ENCODE measurements at places on chromosomes 5 and 9.

GRCh38 chr5:69261034-69261433 lies 26.3 kb downstream of the CDK7 start:
- DNase-seq: no peak

DNA sequence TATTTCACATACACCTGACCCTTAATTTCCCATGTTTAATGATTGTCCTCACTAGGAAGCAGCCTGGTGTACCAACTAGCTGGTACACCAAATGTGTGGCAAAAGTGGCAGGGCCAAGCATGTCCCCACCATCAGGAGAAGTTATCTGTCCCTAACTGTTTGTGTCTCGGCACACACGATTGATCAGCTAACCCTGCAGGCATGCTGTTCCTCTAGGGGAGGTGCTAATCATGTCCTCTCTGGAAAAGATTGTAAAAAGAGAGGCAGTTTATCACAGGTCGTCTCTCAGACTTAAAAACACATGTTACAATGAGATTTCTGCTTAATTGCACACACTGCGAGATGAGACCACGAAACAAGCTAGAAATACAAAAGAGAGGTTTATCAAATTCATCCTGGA lies 342.7 kb downstream of the DIRAS2 start:
- DNase-seq: no peak

DNA sequence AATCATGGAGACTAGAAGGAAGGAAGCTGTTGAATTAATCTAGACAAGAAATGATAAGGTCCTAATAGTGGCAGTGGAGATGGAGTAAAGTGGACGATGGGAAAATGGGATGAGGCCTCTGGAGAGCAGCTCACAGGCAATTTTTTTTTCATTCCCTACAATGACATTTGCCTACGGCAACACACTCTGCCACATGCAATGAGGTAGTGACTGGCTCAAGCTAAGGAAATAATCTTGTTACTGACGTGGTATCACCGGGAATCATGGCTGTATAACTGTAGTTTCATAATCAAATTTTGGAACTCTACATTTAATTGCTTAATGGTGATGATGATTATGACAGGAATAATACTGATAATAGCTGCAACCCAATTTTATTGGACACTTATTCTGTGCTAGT lies 12.1 kb upstream of the MOB3B start:
- DNase-seq: no peak

DNA sequence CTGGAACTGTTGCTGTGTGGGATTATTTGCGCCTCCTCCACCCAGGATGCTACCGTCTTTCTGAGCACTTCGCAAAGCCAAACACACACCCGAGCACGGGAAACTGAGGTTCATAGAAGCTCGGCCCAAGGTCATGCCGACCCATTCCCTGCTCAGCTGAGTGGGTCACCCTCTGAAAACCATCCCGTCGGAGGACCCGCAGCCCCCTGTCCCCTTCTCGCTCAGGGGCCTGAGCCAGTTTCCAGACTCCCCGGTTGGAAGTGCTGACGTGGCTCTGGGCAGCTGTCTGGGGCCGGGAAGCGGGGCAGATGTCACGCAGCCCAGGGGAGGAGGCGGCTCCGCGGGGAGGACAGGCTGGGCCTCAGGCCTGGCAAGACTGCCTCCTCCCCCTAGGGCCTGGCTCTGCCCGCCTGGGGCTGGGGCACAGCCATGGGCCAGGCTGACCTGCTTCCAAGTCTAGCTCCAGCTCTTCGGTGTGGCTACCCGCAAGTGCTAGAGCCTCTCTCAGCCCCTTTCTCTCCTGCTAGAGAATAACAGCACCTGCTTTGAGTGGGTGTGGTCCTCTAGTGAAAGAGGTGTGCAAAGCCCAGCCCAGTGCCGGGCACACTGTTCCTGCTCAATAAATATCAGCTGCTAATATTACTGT lies 9.9 kb upstream of the CXXC5 start:
- peak; percentile 92 for DNase-seq

- peak; percentile 9 for DNase-seq
Observed at GRCh38 chr9:114031037-114031630, 47.0 kb downstream of the AMBP start.

DNA sequence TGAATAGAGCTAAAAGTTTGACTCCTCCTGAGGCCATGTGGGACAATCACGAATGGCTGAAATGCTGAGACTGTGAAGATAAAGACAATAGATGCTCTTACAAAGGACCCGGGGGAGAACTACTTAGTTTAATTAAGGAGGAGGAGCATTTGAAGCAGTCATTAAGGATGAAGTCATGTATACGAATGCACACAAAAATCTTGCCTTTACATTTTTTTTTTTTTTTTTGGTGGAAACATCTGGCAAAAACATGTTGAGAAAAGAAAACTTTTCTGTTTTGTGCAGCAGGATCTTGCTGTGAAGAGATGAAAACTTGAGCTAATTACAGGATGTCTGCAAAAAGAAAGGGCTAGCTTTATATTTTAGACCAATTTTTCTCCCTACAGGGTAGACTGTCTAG lies 42.3 kb upstream of the NR3C1 start:
- DNase-seq: no peak

- peak; percentile 66 for DNase-seq
Observed at GRCh38 chr9:14433351-14434157, 119.6 kb upstream of the NFIB start.

DNA sequence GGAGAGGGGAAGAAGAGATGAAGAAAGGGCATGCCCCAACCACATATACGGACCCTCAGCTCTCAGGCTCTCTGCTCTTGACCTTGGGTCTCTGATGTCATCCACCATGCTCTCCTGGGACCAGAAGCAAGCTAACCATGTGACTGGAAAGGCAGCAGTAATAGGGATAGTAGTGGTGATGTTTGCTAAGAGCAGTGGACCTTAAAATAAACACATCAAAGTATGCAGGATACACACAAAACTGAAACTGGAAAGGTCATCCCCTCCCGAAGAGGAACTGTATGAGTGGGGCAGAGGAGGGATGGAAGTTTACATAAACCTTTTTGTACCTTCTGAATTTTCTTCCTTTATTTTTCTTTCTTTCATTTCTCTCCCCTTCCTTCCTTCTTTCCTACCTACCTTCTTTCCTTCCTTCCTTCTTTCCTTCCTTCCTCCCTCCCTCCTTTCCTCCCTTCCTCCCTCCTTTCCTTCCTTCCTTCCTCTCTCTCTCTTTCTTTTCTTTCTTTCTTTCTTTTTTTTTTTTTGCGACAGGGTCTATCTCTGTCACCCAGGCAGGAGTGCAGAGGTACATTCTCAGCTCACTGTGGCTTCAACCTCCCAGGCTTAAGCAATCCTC lies 8.1 kb upstream of the PTPN3 start:
- DNase-seq: no peak

GRCh38 chr9:88106492-88106891 lies 31.8 kb downstream of the SPATA31C2 start:
- DNase-seq: peak; percentile 43

DNA sequence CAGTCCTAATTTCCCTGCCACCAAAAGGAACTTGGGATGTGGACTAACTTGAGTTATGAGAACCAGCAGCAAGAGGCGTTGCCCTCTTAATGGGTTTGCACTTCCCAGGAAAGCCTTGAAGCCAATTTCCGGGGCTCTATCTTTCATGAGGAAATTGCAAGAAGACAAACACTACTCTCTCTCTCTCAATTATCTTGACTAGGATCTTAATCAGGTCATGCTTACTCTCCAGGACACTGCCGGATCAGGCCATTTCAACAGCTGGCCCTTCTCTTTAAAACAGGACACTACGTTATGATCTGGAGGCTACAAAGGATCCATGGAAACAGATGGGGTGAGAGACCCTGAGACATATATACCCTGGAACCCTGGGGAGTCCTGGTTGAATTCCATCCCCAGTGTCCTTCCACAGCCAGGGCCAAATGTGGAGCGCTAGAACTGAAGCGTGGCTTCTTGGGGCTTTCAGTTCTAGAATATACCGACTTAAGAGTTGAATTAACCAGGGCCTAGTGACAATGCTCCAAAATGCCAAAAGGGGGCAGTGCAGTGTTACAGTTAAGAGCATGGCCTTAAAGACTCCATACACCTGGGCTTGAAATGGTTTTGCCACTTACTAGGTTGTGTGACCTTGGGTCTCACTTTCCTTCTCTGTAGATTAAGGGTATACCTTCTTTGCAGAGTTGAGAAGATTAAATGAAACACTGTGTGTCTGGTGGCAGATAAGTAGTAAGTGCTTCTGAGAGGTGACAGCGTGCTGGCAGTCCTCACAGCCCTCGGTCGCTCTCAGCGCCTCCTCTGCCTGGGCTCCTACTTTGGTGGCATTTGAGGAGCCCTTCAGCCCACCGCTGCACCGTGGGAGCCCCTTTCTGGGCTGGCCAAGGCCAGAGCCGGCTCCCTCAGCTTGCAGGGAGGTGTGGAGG lies 21.1 kb downstream of the FAM219A start:
- peak; percentile 50 for DNase-seq

DNA sequence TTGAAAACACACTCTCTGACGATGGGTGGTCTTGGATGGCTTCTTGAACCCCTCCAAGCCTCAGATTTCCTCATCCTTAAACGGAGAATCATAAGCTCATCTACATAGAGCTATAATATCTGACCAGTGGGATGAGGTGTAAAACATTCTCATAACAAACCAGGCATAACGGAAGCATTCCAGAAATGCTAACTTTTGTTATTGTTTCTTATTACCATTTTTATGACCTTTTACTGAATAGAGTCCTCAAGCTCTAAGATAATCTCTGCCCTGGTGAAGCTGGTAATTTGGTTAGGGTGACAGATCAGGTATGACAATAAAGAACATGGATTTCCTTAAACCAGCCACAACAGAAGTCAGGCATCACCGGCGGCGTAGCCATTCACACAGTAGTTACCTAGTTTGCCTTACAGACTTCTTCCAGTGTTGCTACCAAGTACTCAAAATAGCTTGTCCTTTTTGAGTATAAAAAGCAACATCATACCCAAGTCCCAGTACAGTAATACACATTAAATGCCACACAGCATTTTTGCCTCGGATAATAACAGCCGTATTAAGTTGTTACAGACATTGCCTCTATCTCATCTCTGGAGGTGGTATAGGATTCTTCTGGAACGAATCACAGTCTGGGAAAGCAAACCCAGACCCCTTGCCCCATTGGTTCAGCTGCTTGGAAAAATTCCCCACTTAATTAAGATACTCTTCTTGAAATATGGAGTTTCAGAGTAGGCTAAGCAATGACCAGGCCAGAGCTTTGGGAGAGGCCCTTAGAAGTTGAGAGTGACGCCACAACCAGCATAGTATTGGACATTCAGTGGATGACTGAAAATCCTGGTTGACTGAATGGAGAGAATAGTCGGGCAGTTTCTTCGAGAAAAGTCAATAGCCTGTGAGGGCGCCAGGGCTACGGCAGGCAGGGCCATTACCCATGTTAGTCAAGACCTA lies 252.5 kb downstream of the SLIT3 start:
- DNase-seq: no peak

DNA sequence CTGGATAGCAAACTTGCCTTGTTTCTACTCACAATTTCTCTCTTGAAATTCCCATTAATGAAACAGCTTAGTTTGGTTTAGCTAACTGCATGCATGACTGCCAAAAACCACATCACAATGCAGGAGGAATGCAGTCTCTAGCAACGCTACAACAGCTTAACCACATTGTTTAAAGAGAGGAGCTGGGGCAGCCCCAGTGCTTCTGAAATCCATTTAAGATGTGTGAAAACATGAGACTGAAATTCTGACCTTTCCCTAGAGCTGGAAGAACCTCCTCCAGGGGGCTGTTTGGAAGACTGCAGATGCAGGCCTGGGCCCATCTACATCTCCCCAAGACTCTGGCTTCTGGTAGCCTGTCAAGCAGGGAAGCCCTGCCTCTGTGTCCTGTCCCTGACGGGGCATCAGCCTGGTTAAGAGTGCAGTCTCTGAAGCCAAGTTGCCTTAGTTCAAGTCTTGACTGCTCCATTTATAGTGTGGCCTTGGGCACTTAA lies 157.1 kb downstream of the ZNF462 start:
- peak; percentile 79 for DNase-seq

DNA sequence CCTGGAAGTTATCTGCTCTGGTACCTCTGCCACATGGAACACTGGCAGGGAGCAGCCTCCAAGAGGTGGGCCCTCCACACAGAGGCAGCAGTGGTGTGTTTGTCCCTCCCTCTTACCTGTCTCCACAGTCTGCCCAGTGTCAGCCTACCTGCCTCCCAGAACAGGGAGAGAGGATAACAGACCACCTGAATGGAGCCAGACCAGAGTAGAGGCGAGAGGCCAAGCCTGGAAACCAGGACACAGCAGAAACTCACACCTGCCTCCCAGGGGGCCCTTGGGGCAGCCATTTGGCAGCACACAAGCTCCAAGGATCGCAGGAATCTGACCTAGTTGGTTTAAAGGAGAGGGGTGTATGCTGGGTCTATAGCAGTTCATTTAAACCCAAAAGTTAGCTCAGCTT lies 100.2 kb upstream of the ZNF366 start:
- DNase-seq: no peak

- DNase-seq: no peak
Observed at GRCh38 chr9:33293782-33294181, 3.5 kb downstream of the NFX1 start.

DNA sequence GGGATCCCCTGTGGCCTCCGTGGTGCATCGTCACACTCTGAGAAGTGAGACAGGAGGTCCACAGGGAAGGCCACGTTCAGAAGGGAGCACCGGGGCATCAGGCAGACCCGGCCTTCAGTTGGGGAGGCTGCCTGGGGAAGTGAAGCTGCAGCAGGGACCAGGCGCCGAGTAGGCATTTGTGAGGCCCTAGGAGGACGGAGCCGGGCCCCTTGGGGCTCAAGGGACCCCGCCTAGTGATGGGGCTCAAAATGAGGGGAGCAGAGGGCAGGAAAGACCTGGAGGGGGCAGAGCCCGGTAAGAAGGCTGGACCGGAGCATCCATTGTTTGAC lies 85.4 kb upstream of the FAM120A start:
- no peak for DNase-seq

GRCh38 chr9:117825609-117826347 lies 121.6 kb downstream of the TLR4 start:
- DNase-seq: no peak

DNA sequence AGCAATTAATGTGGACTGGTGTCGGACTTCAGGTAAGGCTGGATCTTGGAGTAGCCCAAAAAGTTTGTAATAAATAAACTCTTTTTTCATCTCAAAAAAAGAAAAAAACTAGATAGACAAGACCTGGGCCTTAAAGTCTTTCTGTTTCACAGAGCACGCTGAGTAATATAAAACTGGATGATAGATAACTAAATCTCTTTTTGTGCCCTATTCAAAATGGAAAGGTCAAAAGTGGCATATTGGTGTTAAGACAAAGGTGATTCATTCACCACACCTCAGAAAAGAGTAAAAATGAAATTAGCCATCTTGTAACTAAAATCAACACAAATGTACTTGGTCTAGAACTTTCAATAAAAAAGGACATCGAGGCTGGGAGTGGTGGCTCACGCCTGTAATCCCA lies 30.3 kb upstream of the RFK start:
- DNase-seq: no peak

- no peak for DNase-seq
Observed at GRCh38 chr5:95641741-95642220, 4.8 kb upstream of the RFESD start.

GRCh38 chr5:54484219-54484894 lies 28.9 kb downstream of the HSPB3 start:
- no peak for DNase-seq

- DNase-seq: peak; percentile 87
Observed at GRCh38 chr5:36240779-36241630, 720 bp downstream of the NADK2 start.

- DNase-seq: no peak
Observed at GRCh38 chr5:38465061-38465460, 91.4 kb downstream of the LIFR start.

- no peak for DNase-seq
Observed at GRCh38 chr5:156025656-156026055, 301.3 kb upstream of the SGCD start.

Data from femur (tissue), 1 donor.